NCI-H69 (cell line): ENCODE measurements at places on chromosomes 7 and 10.
A peak's percentile ranks its signal among the peaks of the same experiment; 100 is the strongest.

- DNase-seq, result no peak
These were observed 10.9 kb upstream of the CHRM2 start for GRCh38 chr7:136857573-136857972.

DNA sequence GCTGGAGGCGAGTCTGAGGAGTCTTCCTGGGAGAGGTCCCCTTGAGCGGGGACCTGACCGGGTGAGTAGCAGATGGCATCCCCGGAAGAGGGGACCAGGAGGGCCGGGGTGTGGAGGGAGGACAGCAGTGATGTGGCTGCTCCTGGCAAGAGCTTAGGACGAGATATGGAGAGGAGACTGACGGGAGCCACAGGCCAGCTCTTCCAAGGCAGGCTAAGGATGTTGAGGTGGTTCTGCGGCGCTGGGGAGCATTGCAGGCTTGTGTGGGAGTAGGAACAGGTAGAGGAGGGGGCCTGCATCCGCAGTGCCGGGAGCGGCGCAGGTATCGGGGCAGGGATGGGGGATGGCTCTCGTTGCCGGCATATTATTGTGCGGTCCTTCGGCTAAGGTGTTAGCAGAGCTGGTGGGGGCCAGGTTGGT lies 76.7 kb upstream of the ANLN start:
- DNase-seq, result no peak

GRCh38 chr7:66597461-66597860 lies 31.2 kb upstream of the KCTD7 start:
- peak; percentile 79 for DNase-seq

DNA sequence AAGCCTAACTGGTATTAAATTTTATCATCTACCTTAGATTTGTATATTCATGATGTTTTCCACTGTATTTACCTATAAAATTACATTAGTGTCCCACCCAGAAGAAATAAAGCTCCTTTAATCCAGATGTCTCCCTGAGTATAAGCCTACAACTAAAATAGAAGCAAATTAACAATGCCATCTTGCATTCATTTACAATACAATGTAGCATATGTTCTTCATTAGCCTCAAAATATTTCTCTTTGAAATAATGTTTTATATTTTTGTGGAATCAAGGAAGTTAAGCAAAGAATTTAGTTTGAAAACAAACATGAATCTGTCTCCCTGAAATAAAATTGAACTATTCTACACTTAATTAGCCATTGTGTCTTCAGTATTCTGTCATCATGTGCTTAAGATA lies 112.3 kb downstream of the CACNA2D1 start:
- DNase-seq, result no peak

DNA sequence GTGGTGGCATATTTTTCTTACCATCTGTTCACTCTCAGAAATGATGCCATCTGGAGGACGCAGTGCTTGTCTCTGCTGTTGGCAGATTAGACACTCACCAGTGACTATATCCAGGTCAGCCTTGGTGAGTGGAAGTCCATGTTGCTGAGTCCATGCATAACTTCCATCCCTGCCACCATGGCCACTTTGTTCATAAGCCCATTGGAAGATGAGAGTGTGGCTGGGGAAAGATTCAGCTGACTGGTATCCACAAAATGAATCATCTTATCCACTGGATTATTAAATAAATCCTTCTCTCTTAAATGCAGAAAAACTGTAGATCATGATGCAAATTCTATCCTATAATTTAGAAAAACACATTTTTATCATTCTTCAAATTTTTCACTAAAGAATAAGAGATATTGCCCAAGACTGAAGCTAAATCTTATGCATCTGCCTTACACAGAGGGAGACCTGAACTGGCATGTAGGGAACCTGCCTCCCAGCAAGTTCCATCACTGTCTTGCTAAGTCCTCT lies 726.9 kb downstream of the TNS3 start:
- DNase-seq, result no peak

DNA sequence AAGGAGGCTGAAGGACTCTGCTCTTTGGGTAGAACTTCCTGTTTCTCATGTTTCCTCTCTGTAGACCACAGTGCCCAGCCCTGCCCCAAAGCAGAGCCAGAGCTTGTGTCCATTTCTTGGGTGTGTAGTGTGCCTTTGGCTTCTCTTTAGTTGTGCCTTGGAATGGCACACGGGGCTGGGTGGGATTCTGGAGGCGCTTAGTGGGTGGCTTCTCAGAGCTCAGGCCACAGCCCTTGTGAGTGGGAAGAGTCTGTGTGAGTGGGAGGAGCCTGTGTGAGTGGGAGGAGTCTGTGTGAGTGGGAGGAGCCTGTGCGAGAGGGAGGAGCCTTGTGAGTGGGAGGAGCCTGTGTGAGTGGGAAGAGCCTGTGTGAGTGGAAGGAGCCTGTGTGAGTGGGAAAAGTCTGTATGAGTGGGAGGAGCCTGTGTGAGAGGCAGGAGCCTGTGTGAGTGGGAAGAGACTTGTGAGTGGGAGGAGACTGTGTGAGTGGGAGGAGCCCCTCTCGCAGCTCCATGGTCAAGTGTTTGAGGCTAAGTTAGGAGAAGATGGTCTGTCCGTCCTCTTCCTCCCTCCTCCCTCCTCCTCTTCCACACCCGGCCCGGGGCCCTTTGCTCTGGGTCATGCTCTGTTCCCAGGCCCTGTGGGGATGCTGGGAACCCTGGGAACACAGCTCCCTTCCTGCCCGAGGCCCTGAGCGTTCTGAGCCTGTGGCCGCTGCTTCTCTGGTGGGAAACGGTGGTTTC lies 153.0 kb downstream of the GRK5 start:
- no peak for DNase-seq

DNA sequence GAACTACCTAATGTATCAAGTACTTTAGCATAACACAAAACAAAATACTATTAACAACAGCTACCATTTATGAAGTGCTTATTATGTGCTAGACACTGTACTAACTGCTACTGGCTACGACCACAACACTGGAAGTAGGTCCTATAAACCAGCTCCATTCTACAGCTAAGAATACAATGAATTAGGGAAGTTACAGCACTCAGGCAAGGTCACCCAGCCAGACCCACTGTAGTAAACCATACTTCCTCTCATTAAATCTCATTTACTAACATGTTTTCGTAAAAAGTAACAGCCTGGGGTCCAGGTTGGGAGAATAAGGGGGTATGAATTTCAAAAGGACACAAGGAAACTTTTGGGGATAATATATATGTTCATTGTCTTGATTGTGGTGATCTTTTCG lies 25.4 kb downstream of the NAPEPLD start:
- DNase-seq, result no peak

- no peak for DNase-seq
These were observed 34.2 kb downstream of the BICC1 start for GRCh38 chr10:58546722-58547445.

DNA sequence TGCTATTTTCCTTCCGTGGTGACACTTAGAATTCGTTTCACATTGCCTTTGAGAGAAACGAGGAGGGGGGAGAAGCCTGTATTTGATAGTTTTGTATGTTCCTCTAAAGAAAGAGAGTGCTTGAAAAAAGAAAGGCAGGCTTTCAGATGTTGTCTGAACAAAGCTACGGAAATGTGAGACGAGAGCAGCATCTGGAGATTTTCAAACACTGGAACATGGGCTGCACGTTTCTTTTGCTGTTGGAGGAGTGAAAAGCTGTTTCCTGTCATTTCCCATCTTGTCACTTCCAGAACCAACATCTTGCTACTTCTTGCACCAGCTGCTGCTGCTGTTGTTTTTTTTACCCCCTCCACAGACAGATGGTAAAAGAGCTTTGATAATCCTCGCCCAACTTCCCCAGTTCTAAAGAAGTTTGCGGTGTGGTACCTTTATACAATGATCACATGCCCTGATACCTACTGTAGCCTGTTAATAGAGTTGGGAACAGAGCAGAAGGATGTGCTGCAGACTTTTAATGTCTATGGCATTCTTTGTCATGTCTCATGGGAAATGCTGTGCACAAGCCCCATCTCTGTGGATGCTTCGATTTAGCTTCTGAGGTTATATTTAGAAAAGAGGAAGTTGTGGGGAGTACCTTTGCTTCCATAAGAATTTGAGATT lies 408.1 kb downstream of the AUTS2 start:
- DNase-seq, result peak; percentile 62

GRCh38 chr7:98802088-98802780 lies 67.6 kb downstream of the TMEM130 start:
- peak; percentile 95 for DNase-seq

- DNase-seq, result no peak
These were observed 109.9 kb downstream of the AHR start for GRCh38 chr7:17408245-17408903.

GRCh38 chr7:40780460-40780859 lies 645.7 kb downstream of the SUGCT start:
- DNase-seq, result no peak

GRCh38 chr10:48607356-48608278 lies 2.7 kb upstream of the ARHGAP22 start:
- DNase-seq, result peak; percentile 73

- DNase-seq, result no peak
These were observed 231.9 kb upstream of the HABP2 start for GRCh38 chr10:113320987-113321386.
